ENCODE measurements at places on chromosomes 6 and 20.

DNA sequence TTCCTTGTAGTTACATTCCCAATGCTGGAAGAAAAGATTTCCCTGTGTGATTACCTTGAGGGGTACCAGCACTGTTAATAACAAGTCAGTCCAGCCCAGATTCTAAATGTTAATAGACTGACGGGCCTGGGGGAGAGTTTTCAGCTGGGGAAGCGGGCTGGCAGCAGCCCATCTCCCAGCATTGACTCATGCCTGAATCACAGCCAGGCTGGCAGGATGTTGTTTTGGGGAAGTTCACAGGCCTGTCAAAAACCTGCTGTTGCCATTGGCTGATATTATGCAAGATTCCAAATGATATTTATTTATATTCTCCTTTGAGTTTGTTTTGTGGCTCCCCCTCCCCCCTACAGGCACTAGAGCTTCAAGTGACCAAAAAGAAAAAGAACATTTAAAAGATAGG, 213.9 kb upstream of the CNR1 start:
- DNase-seq = no peak

GRCh38 chr6:89547281-89547680, 91.3 kb downstream of the LYRM2 start:
- DNase-seq = no peak

DNA sequence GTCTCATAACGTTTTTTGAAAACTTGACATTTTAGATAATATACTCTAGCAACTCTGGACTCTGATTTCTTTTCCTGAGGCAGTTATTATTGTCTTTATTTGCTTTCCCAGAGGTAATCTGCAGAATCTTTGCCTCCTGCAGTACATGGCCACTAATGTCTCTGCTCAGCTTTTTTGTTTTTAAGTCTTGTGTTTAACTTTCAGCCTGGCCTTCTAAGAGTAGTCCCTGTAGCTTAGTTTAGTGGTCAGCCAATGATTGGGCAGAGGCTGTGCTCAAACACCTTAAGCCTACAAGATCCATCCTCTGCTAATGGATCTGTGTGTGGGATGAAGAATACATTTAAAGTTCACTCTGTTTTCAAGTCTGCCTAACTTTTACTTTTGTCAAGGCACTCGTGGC, 97.1 kb upstream of the SLC22A16 start:
- no peak for DNase-seq

DNA sequence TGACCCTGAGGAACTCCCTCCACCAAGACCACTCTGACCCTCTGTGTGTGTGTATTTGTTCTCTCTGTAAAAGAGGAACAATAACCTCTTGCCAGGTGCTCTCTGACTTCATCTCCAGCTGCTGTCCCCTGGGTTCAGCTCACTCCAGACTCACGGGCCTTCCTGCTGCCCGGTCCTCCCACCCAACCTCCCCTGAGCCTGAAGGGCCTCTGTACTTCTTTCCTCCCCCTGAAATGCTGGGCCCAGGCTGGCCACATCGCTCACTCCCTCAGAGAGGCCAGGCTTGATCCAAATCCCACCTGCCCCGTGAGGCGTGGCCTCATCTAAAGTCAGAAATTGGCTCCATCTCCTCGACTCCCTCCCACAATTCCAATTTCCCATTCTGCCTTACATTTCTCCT, 202.4 kb downstream of the PRKN start:
- DNase-seq = no peak

DNA sequence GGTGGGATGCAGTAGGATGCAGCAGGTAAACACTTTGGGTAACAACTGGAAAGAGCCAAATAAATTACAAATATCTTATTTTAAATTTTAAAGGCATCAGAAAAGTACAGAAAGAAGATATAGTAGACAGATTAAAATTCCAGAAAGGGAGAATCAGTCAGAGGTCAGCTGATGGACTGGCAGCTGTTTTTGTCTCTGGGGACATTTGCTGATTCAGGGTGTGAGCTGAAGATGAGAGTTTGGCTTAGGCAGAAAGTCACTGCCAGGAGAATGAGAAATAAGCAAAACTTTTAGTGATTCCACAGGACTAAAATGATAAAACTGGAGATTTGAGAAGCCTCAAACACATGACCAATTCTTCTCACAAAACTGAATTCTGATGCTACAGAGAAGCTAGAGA, 39.5 kb downstream of the AHI1 start:
- DNase-seq = no peak

GRCh38 chr20:53264604-53265003, 292.4 kb downstream of the TSHZ2 start:
- DNase-seq = no peak

DNA sequence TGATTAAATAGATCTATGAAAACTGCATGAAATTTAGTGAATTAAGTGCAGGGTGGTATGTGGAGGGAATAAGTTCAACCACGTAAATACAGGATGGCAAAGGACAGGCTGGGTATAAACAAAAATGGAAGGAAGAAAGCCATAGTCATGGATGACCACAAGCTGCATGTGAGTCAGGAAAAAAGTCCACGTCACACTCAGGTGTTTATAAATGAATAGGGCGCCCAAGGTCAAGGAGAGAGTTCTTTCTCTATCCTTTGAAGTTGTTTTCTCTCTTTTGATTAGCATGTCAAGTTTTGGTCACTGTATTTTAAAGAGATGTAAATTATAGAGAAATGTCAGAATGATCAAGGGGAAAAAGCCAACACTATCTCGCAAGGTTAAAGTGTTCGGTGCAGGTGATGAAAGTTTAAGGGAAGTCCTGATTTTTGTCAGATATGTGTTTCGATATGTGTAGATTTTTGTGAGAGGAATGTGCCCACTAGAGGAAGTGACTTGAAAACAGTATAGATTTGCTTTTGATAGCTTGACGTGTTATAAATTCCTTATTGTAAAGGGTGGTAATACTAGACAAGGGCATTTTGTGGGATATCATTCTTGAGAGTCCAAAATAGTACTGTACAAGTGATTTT, 58.7 kb downstream of the MAP3K4 start:
- no peak for DNase-seq

GRCh38 chr6:41236276-41236675, 8.1 kb downstream of the TREML4 start:
- DNase-seq = no peak

- DNase-seq = peak; percentile 26
These were observed 40.0 kb upstream of the CLDN20 start for GRCh38 chr6:155223646-155224451.
